Fibroblast of pulmonary artery (primary cell): ENCODE measurements at places on chromosomes 1 and 21.

GRCh38 chr1:82094136-82094535, 293.4 kb downstream of the ADGRL2 start:
- DNase-seq = no peak

DNA sequence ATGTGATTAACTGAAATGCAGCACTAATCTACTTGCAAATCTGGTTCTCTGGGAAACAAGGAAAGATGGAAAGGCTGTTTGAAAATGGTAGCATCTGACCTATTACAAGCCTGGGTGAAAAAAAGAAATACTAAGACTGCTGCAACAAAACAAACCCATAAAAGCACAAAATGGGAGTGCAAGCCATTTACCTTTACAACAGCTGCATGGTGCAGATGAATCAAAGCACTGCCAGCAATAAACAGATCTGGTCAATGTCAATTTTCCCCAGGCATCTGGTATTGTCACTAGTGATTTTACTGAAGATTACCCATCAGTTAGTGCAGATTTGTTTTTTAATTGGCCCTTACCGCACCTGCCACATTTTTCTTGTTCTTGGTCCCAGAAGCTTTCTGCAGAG, 1341.7 kb downstream of the PLA2G4A start:
- no peak for DNase-seq

DNA sequence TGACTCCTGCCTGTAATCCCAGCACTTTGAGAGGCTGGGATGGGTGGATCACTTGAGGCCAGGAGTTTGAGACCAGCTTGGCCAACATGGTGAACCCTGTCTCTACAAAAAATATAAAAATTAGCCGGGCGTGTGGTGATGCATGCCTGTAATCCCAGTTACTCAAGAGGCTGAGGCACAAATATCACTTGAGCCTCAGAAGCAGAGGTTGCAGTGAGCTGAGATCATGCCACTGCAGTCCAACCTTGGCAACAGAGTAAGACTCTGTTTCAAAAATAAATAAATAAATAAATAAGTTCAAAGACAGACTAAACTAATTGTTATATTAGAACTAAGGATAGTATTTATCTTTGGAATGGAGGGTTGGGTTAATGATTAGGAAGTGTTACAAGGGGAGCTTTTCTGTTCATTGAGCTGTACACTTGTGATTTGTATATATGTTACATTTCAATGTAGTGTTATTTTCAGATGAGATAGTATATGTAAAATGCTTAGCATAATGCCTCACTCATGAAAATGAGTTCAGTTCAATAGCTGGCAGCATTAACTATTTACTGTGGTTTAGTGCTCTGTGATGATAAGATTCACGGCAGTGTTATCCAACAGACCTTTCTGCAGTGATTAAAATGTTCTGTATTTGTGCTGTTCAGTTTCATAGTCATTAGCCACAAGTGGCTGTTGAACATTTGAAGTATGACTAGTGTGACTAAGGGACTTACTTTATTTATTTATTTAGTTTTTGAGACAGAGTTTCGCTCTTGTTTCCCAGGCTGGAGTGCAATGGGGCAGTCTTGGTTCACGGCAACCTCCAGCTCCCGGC, 47.7 kb downstream of the OSBPL9 start:
- DNase-seq = peak; percentile 25

GRCh38 chr1:150841626-150842025, 33.6 kb upstream of the CTSK start:
- no peak for DNase-seq

- peak; percentile 1 for DNase-seq
These were observed 1388.8 kb downstream of the AMY1C start for GRCh38 chr1:105138458-105138893.

GRCh38 chr1:162823231-162823630, 32.7 kb downstream of the HSD17B7 start:
- DNase-seq = no peak

- no peak for DNase-seq
These were observed 497.8 kb upstream of the ADAMTS5 start for GRCh38 chr21:27464648-27465047.

DNA sequence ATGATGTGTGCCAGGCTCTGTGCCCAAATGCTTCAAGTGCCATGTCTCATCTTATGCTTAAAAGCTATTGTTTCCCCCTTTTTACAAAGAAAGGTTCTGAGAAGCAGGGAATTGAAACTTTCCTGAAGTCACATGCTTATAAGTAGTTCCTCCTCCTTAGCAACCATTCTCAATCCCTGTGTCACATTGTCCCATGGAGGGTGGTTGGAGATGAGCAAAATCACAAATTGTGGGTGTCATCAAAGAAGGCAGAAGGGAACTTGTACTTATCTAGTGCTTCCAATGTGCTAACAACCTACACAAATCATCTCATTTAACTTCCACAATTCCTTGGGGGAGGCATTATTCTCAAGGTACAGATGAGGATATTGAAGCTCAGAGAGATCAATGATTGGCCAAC, 10.1 kb upstream of the ERICH3 start:
- no peak for DNase-seq

- DNase-seq = peak; percentile 74
These were observed 586.4 kb downstream of the DPYD start for GRCh38 chr1:97334454-97334853.

DNA sequence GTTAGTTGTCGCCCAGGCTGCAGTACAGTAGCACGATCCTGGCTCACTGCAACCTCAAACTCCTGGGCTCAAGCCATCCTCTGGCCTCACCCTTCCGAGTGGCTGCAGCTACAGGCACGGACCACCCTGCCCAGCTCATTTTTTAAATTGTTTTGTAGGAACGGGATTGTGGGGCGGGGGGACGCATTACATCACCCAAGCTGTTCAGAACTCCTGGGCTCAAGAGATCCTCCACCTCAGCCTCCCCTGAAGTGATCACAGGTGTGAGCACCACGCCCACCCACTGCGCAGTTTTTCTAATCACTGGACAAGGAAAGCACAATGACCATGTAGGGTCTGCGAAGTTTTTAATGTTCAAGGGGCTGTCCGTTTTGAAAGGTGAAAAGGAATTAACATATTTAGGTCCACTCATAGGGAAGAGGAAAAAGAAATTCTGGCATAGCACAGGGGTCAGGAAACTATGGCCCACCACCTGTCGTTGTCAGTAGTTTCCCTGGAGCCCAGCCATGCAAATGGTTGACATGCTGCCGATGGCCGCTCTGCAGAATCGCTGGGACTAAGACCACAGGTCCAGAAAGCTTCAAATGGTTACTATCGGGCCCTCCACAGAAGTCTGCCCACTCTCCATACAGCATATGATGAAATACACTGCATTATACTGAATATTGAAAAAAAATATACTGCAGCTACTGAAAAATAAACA, 26.0 kb downstream of the SETD4 start:
- no peak for DNase-seq

GRCh38 chr1:115190540-115191170, 101.4 kb upstream of the TSPAN2 start:
- no peak for DNase-seq

GRCh38 chr1:83813576-83813975, 185.4 kb downstream of the TTLL7 start:
- no peak for DNase-seq

DNA sequence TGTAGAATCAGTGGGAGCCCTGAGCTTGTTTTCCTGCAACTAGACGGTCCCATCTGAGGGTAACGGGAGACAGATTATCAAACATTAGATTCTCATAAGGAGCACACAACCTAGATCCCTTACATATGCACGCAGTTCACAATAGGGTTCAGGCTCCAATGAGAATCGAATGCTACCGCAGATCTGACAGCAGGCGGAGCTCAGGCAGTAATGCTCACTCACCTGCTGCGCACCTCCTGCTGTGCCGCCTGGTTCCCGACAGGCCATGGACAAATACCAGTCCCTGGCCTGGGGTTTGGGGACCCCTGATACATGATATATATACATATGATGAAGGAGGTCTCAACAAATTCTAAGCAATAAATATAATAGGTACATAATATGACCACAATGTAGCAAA, 19.7 kb upstream of the SMIM12 start:
- no peak for DNase-seq

GRCh38 chr1:117657031-117657430, 51.2 kb downstream of the TENT5C start:
- peak; percentile 80 for DNase-seq

GRCh38 chr21:42939582-42940413, 14.4 kb upstream of the ERVH48-1 start:
- DNase-seq = peak; percentile 98

GRCh38 chr1:221664253-221664652, 77.6 kb downstream of the DUSP10 start:
- no peak for DNase-seq

DNA sequence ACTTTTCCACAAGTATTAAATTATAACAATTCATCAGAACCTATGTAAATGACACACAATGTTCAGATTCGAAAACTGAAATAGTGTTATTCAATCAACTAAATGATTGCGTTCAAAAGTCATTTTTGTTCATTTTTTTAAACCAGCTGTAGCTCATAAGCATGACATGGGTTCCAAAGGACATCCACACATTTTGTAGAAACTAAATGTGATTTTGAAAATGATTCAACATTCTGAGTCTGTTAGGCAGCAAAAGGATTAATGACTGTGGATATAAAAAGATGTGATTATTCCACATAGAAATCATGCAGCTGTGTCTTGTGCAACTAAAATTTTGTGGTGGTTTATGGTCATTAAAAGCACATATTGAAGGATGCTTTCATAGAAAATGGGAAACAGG, 204.5 kb downstream of the BRINP3 start:
- no peak for DNase-seq

GRCh38 chr1:45012639-45013278, 705 bp downstream of the UROD start:
- DNase-seq = peak; percentile 65

- DNase-seq = no peak
These were observed 118.3 kb upstream of the TMEM51 start for GRCh38 chr1:15035236-15035635.

DNA sequence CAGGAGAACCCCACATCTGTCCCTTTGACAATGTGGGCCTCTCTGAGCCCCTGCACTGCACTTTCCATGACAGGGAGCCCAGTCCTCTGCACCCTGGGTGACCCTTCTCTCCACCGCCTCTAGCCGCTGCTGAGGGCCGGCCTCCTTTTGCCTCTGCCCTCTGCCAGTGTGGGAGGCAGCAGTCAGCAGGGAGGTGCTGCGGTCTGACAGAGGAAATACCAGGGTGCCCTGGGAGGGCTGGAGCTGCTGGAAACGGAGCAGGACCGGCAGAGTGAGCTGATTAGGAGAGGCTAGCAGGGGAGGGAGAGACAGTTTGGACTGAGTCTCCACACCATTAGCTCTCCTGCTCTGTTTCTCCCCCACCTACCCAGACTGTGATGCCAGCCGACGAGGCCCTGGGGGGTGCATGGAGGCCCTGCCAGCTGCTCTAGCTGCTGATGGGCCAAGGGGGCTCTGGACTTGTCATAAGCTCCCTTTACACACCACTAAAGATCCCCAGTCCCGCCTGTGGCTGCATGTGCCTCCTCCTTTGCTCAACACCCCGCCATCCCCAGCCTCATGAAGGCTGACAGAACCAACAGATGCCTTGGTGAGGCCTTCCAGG, 171.1 kb upstream of the KLHDC7A start:
- DNase-seq = no peak

DNA sequence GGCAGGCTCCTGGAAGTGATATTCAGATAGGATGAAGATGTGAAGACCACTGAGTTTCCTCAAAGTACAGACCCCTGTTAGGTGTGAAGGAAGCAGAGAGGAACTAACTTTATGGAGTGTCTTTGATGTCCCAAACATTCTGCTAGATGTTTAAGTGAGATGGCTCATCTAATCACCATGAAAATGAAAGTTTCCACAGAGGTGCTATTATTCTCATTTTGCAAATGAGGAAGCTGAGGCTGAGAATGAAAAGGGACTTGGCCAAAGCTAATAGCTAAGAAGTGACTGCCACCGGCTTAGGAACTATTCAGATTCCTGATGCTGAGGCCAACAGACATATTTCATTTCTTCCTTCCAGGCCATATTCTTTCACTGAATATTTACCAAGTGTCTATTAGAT, 45.9 kb upstream of the WLS start:
- no peak for DNase-seq

DNA sequence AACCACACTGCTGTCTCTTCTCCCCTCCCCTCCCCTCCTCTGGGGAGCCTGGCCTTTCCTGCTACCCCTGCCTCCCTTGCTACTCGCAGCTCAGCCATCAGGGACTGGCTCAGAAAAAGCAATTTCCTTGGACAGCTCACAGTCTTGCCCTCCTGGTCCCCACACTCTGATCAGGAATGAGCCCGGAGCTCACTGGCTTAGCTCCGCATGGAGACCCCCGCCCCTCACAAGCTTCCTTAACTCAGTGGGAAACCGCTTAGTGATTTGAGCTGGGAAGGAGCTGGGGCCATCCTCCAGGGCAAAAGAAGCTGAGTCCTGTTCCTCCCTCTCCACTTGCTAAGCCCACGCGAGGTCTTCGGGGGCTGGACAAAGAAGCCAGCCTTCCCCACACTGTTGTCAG, 70.3 kb upstream of the ACTL8 start:
- DNase-seq = no peak

DNA sequence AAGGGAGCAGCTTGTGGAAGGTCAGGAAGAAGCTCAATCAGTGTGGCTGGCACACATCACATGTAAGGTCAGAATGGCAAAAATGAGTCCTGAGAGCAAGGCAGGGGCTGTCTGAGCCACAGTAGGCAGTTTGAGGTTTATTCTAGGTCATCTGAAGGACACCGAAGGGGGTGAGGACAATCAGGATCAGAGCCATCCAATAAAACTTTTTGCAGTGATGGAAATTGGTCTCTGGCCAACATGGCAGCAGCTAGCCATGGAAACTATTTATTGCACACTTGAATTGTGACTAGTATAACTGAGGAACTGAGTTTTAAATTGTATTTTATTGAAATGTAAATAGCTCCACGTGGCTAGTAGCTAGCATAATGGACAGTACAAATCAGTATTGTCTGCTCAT, 97.0 kb upstream of the CACNA1E start:
- no peak for DNase-seq

DNA sequence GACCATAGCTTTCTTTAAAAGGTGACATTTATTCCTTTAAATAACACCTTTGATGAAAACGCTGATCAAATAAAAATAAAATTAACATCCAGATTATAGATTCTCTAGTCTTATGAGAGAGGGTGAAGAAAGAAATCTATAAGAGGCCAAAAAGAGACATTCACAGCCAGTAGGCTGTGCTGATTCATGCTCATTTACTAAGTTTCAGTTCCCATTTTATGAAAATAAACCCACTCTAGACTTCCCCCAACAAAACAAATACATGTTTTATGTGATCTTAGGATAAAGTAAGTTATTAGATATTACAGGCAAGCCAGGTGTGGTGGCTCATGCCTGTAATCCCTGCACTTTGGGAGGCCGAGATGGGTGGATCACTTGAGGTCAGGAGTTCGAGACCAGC, 21.1 kb downstream of the ESRRG start:
- no peak for DNase-seq

DNA sequence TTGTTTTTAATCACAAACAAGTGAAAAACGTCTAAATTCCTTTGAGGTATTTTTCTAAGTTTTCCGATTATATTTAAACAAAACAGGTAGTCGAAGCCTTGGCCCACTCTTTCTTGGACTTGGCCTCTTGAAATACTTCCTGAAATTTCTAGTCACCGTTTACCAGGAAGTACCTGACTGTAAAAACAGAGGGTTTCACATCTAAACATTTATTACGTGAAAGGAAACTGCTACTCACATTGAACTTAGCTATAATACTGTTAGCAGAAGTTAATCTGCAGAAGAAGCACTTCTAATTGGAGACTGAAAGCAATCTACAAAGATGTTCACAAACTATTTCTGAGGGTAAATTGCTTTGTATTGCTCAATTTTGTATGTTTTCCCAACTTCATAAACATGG, 526.0 kb upstream of the ADGRL4 start:
- DNase-seq = no peak

- DNase-seq = peak; percentile 47
These were observed 38.8 kb downstream of the TBX15 start for GRCh38 chr1:118949315-118949714.
